Caco-2 (cell line): ENCODE measurements at places on chromosomes 3 and 15.

- no peak for DNase-seq
Measured at GRCh38 chr3:194691481-194692283, 6.0 kb downstream of the FAM43A start.

GRCh38 chr3:64167351-64167750, 57.9 kb downstream of the PRICKLE2 start:
- no peak for DNase-seq

GRCh38 chr3:23793528-23794134, 12.1 kb upstream of the UBE2E1 start:
- DNase-seq = no peak

GRCh38 chr15:75229191-75230015, 27.7 kb downstream of the C15orf39 start:
- peak; percentile 26 for DNase-seq

GRCh38 chr3:53478166-53478830, 16.1 kb upstream of the CACNA1D start:
- DNase-seq = peak; percentile 71

GRCh38 chr3:62142331-62143085, 230.8 kb downstream of the FEZF2 start:
- no peak for DNase-seq

DNA sequence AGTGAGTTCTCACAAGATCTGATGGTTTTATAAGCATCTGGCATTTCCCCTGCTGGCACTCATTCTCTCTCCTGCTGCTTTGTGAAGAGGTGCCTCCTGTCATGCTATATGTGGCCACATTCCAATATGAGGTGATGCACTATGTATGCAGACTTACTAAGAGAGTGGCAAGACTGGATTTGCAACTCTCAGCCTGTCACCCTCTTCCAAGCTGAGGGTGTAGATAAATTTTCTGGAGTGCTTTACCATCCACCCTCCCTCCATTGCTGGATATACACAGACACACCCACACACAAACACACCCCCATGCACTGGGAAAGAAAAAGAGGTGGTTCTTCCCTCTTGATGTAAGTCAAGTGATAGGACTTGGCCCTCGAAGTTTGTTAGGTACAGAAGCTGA, 30.2 kb upstream of the CHMP2B start:
- DNase-seq = no peak

GRCh38 chr3:67048715-67049074, 50.6 kb downstream of the KBTBD8 start:
- no peak for DNase-seq

- no peak for DNase-seq
Measured at GRCh38 chr3:8776406-8776805, 7.0 kb upstream of the OXTR start.

DNA sequence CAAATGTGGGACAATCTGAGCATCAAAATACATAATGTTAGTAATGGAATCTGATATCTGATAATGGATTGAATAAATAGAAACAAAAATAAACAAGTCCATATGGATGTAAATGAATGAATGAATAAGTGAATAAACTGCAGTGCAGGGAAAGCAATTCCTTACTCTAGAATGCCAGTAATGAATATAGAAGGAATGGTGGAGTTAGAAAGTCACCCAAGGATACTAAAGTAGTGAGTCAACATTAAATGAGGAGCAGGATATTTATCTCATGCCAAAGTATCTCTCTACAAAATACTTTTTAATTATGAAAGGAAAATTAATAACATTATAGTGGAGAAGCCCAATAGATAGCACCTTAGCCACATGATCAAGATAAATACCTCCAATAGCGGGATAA, 300.3 kb downstream of the FEZF2 start:
- no peak for DNase-seq

- no peak for DNase-seq
Measured at GRCh38 chr15:42612367-42612912, 37.0 kb downstream of the STARD9 start.

GRCh38 chr3:127790882-127791183, 31.5 kb downstream of the MGLL start:
- DNase-seq = no peak

DNA sequence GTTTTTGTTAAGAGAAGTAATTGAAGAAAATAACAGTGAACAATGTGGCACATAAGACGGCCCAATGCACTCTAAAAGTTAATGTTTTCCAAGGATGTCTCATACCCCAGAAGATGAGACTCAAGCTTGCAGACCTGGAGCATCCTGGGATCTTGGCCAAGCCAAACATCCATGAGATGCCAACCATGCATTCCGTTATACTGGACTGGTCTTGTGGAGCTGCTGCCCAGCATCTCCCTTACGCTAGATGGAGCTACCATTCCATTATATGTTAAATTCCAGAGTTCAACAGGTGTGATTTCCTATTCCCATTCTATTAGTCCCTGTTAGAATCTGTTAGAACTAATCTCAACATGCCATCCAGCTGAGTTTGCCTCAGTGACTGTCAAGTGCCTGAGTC, 181.8 kb downstream of the PDCD6IP start:
- DNase-seq = no peak

GRCh38 chr3:13425689-13426088, 5.6 kb upstream of the NUP210 start:
- DNase-seq = no peak

GRCh38 chr15:52503788-52504496, 24.7 kb downstream of the MYO5A start:
- DNase-seq = no peak

- DNase-seq = no peak
Measured at GRCh38 chr3:196150481-196150880, 60.7 kb downstream of the ZDHHC19 start.

DNA sequence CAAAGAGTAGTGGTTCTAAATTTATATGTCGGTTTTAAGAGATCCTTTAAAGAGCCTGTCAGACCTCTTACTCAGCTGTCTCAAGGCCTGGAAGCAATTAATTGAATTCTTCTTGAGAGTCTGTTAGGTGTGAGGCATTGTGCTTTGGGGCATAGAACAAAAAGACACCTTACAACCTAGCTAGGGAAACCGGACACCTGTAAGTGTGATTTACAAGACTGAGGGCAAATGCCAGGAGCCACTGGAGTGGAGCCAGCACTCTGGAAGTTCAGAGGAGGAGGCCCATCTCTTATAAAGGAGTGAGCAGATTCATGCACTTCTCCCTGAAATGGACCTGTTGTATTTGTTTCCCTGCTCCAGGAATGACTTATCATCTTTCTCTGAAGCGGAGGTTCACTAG, 97.7 kb upstream of the NUDT16 start:
- no peak for DNase-seq

- DNase-seq = no peak
Measured at GRCh38 chr3:101928890-101929289, 79.6 kb downstream of the NFKBIZ start.

DNA sequence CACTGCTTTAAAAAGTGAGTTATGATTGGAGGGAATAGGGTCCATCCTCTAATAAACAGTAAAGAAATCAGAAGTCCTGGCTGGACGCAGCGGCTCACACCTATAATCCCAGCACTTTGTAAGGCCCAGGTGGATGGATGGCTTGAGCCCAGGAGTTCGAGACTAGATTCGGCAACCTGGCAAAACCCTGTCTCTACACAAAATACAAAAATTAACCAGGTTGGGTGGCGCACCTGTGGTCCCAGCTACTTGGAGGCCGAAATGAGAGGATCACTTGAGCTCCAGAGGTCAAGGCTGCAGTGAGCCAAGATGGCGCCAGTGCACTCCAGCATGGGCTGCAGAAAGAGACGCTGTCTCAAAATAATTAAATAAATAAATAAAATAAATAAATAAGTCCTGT, 171.2 kb downstream of the POTEB3 start:
- peak; percentile 41 for DNase-seq

GRCh38 chr3:14582045-14582410, 41.9 kb upstream of the GRIP2 start:
- no peak for DNase-seq

GRCh38 chr3:185825639-185826481, 1.0 kb upstream of the IGF2BP2 start:
- DNase-seq = peak; percentile 71

GRCh38 chr3:16801223-16801622, 83.5 kb upstream of the PLCL2 start:
- DNase-seq = no peak

DNA sequence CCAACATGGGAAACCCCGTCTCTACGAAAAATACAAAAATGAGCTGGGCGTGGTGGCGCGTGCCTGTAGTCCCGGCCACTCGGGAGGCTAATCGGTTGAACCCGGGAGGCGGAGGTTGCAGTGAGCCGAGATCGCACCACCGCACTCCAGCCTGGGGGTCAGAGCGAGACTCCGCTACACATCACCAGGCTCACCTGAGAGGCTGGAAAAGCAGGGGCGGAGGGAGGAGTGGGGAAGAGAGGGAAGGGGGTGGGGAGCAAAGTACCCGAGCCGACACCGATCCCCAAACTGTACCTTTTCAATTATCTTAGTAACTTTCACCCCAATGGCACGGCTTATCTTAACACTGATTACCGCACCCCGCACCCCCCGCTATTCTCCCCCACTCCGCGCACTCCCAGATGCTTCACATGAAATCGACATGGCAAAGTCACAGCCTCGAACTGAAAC, 46.4 kb upstream of the SYNM start:
- peak; percentile 12 for DNase-seq

DNA sequence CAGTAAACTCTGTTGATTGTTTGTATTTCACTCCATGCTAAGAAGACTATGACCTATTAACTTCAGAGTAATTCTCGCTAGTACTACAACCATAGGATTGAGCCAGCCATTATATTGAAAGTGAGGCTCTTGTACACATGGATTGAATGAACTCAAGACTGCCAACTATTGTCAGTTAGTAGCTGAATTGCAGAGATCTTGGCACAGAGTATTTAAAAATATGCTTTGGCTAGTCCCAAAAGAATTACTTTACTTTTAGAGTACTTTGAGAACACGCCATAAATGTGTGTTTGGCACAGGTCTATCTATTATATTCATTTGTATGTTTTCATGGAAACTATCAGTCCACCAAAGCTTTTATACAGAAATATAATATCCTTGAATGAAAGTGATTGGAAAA, 226.7 kb upstream of the DCBLD2 start:
- no peak for DNase-seq

- DNase-seq = peak; percentile 51
Measured at GRCh38 chr15:61835496-61836106, 224.6 kb downstream of the VPS13C start.

- no peak for DNase-seq
Measured at GRCh38 chr3:138901567-138901966, 45.4 kb downstream of the FOXL2 start.

GRCh38 chr3:4971838-4972237, 7.4 kb upstream of the BHLHE40 start:
- no peak for DNase-seq

DNA sequence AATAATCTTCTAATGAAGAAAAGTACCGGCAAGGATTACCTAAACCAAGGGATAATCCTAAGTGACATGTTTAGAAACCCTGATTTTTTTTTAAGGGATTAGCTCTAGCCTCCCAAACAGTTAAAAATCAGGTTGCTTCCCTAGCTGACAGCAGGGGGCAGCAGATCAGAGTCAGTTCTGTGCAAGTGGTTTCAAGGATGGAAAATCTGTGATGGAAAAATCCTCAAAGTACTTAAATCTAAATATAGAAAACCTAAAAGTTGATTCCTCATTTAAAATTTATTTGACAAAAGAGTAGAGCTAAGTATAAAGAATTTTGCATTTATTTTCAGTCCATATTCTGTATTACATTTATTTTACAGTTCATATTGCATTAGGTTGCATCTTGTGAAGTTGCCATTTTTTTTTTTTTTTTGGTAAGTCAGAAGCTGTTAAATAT, 107.6 kb downstream of the PEX5L start:
- DNase-seq = peak; percentile 38

- no peak for DNase-seq
Measured at GRCh38 chr3:179304605-179305004, 18.2 kb upstream of the ZNF639 start.

GRCh38 chr3:74633021-74633420, 18.6 kb upstream of the CNTN3 start:
- DNase-seq = no peak

- DNase-seq = no peak
Measured at GRCh38 chr3:159724627-159725026, 264.0 kb upstream of the IL12A start.

DNA sequence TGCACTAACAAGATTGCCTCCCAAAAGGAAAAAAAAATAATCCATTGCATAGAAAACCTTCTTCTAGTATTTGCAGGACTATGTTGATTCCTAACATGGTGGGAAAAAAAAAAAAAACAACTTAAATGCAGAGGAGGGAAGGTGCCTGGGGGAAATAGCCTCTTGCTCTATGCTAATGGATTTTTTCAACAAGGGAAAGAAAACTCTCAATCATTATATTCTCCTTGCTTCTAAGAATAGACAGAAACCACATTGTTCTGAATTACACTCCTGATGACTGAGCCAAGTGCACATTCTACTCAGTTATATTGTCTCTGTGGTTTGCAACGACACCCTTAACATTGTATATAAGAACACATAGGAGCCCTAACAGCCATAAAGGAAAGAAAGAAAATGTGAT, 760.2 kb downstream of the NAALADL2 start:
- no peak for DNase-seq

- DNase-seq = no peak
Measured at GRCh38 chr3:125151442-125151817, 61.1 kb downstream of the SLC12A8 start.

- DNase-seq = no peak
Measured at GRCh38 chr3:37494216-37494615, 319.8 kb upstream of the LRRFIP2 start.

DNA sequence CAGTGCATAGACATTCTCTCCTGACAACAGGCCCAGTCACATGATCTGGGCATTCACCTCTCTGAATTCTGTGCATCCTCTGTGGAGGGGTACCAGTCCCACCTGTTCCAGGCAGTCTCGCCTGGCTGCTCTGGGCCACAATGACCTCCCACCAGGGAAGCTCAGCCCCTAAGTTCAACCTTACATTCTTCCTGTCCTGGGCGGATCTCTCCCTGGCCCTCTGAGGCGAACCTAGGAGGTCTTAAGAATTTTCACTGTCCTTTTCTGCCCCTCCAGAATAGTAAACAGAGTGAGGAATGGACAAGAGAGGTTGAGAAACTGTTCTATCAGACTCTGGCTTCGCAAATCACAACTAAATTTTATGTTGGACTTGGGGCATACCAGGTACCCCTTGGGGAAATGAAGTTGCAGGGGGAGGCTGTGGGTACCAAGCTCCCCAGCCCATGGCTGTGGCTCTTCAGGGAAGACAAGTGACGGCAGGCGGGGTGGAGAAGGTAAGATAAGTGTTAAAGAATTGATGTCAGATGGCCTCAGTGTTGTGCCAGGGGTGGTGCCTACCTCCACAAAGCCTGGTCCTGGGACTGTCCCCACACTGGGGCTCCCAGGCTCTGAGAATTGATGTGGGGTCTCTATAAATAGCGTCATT, 5.3 kb downstream of the SCN5A start:
- DNase-seq = no peak

GRCh38 chr3:37853691-37854413, 7.8 kb upstream of the CTDSPL start:
- DNase-seq = no peak

- DNase-seq = no peak
Measured at GRCh38 chr15:88603885-88604284, 17.3 kb upstream of the AEN start.

GRCh38 chr15:44414001-44414400, 13.4 kb upstream of the CTDSPL2 start:
- no peak for DNase-seq

- no peak for DNase-seq
Measured at GRCh38 chr15:92656089-92656488, 514 bp upstream of the FAM174B start.

- DNase-seq = no peak
Measured at GRCh38 chr3:88626456-88627120, 476.8 kb downstream of the C3orf38 start.
